ENCODE measurements at places on chromosomes 2 and 18.

DNA sequence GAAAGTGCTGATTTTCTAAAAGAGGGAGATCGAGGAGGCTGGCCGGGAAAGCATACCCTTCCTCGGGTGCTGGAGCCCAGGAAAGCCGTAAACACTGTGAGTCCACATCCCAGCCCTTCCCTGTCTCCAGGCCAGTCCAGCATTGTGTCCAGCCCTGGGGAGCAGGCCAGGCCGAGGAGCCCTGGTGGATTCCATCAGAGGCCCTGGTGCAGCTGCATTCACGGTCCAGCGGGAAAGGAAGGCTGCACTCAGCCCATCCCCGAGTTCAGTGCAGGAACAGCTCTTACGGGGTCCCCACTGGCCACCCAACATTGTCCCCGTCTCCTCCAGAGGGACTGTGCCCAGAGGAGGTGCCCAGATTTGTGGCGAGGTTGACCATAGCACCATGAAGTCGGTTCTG lies 218.6 kb downstream of the KLHL29 start:
- no peak for DNase-seq

GRCh38 chr18:79406708-79407107 lies 11.0 kb downstream of the NFATC1 start:
- DNase-seq = no peak

GRCh38 chr2:187078297-187078696 lies 229.3 kb upstream of the ZSWIM2 start:
- no peak for DNase-seq

GRCh38 chr2:196431957-196432356 lies 207.6 kb upstream of the CCDC150 start:
- no peak for DNase-seq

- no peak for DNase-seq
These were observed 95.5 kb downstream of the ZNF521 start for GRCh38 chr18:25256439-25256838.

DNA sequence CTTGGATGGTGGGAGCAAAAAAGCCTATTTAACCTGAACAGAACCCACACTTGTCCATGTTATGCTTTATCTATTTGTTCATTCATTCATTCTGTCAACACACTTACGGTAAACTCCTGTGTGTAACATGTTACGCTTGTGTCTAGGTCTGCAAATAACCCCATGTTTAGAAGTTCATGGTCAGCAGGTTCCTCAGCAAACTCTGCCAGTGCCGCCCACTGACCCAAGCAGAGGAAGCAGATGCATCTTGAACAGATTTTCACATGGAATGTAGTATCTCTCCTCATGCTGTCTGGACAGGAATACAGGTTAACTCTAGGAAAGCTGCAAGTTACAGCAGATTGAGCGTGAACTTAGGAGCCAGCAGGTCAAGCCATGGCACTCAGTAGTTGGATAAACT lies 213.7 kb upstream of the COPS8 start:
- DNase-seq = no peak
